ENCODE measurements at places on chromosomes 11 and 22.

DNA sequence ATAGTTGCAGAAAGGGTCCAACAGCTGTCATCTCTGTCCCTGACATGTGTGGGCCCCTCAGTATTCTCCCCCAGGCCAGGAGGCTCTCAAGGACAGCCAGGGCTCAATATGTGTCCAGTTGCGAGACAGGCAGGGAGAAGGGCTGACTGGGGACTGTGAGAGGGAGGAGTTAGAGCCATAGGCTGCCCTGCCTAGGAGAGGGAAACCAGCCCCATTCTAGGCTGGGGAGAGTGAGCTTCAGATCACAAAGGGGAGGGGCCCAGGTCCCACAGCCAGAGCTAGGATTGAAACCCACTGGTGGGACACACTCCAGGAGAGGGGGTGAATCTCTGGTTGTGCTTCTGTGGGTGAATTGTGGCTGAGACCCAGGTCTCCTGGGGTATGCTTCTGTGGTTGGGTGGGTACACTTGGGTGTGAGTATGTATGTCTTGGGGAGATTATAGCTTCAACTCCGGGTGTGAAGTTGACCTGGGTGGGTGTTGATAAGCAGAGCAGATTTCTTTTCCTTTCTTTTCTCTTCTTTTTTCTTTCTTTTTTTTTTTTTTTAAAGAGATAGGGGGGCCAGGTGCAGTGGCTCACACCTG is 2.1 kb upstream of the CARNS1 start:
- DNase-seq: no peak

DNA sequence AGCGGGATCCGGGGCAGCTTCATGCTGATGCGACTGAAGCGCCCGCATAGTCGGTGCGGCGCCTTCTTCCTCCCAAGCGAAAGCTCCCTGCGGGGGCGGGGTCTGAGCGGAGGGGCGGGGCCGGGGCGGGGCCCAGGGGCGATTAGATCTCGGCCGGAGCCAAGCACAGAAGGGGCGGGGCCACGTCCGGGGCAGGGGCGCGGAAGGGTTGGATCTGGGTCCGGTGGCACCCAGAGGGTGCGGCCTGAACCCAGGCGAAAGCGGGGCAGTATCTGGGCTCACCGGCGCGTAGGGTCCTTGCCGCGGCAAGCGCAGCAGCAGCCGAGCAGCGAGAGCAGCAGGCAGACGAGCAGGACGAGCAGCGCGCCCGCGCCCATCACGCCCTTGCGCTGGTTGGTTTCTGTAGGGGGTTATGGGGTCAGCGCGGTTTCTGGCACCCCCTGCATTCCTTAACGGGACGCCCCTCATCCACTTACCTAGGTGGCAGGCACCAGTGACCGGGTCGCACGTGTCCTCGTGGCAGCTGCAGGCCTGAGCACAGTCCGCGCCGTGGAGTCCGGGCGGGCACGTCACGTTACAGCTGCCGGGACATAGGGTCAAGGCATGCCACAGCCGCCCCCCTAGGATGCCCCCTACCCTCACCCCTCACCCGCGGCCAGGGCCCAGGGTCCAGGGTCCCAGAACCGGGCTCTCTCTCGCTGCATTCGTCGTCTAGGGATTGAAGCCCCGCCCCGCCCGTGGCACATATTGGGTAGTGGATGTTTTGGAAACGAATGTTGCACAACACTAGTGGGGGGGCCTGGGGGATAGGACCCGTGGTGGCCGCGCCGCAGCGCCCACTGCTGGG is 8.1 kb downstream of the SCARF2 start:
- DNase-seq: peak; percentile 69

GRCh38 chr11:16262645-16262955 is 93.7 kb downstream of the SOX6 start:
- no peak for DNase-seq

DNA sequence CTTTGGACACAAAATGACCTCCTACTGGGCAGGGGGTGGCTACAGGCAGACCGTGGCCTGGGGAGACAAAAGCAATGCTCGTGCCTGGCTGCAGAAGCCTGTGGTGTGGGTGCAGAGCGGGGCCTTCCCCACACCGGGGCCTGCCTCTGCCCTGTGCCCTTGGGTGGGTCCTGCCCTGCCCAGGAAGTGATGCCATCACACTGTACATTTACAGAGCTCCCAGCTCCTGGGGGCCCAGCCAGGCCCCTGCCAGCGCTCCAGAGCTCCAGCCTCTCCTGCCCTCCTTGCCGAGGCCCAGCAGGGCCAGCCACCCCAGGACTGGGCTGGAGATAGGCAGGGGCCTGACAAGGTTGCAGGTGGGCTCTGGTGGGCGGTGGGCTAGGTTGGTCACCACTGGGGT is 40.1 kb downstream of the MUC5B start:
- no peak for DNase-seq

- no peak for DNase-seq
Observed at GRCh38 chr11:8681837-8682302, 595 bp downstream of the TRIM66 start.

- DNase-seq: no peak
Observed at GRCh38 chr11:45109400-45109799, 37.0 kb upstream of the PRDM11 start.

GRCh38 chr11:56916587-56916986 is 72.1 kb upstream of the OR5AK2 start:
- DNase-seq: no peak

DNA sequence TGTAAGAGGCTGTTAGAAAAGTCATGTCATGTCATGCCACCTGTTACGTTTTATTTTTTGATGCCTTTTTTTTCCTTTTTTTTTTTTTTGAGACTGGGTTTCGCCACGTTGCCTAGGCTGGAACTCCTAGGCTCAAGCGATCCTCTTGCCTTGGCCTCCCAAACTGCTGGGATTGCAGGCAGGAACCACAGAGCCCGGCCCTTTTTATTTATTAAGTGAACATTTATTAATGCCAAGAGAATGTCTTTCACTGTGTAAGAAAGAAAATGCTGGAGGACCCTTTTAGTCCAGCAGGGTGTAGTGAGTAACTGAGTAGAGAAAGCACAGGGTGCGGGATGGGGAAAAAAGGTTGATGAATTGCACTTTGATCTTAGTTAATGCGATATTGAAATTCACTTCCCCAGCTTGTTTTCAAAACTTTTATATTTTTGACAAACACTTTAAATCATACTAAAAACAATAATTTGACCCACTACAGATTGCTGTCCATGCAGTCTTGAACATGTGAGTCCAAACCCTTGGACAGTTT is 2.3 kb upstream of the XBP1 start:
- no peak for DNase-seq

DNA sequence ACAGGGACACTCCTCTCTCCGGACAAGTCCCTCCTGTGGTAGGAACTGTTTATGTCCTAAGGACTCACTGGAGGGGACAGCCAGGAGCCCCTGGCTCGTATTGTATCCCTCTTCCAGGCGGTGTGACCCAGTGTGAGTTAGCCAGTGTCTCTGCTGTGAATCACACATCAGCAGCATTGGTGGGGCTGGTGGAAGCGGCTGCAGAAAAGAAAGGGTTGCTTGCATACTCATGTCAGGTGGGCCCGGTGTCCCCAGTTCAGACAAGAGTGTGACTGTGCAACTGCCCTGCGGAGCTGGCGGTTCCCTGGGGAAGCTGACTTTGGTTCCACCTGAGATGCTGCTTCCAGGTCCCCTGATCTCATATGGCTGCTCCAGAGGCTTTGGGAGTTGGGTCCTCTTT is 99.4 kb downstream of the ZBTB16 start:
- DNase-seq: no peak

DNA sequence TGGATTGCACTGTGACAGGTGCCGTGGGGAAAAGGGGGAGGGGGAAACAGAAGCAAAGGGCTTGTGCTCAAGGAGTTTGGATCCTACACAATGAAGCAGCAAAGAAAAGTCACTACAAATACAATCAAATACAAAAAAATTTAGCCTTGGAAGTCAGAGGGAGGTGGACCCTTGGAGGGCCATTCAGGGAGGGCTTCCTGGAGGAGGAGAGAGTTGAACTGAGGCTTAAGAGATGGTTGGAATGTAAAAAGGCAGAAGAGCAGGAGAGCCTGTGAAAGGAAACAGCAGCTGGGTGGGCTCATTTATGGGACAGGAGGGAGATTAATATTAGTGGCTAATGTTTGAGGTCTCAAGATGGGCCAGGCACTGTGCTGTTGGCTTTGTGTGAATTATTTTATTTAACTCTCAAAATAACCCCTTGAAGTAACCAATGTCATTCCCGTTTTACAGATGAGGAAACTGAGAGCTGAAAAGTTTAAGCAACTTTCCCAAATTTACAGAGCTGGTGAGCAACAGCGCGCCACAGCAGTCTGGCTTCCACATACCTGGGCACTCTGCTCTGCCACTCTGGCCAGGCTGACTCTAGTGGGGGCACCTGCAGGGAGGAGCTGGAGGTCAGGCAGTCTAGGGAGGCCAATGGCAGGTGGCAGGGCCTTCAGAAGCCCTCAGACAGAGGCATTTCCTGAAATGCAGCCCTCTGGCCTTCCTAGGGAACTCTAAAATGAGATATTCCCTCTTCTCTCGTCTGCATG is 2.7 kb upstream of the CHST1 start:
- DNase-seq: no peak

DNA sequence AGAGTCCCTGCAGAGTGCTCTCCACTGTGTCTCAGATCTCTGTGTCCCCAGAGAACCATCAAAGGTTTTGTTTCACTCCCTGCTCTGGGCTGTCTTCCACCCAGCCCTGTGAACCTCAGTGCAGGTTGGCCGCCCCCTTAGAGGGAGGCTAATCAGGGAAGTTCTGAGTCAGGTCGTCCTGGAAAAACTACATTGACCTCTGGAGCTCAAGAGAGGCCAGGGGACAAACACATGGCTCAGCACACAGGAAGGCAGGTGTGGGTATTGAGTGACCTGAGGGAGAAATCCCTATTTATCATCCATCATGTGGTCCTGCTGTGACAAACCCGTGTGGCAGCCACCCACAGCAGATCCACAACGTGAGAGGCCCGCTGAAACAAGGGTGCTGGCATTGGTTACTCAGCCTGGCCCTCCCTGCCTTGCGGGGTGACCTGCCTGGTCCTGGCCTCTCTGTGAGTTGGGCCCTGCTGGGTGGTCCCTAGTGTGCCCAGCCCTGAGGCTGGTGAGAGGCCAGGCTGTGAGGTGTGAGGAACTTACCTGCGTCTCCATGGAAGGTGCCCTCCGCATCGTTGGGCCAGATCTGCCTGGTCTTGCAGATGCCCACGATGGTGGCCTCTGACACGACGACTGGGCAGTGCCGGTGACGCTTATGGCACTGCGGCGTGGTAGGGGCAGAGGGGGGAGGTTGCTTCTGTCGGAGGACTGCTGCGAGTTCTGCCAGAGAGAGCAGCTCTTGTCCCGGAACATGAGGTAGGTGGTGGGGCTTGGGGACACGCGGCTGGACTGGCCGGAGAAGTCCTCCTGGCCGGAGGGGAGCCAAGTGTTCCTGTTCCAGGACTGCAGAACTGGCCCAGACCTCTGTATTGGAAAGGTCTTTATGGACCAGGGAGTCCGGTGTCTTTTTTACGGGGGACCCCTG is 669 bp upstream of the BCR start:
- DNase-seq: no peak

- DNase-seq: no peak
Observed at GRCh38 chr11:11414996-11415395, 61.9 kb upstream of the CSNK2A3 start.

DNA sequence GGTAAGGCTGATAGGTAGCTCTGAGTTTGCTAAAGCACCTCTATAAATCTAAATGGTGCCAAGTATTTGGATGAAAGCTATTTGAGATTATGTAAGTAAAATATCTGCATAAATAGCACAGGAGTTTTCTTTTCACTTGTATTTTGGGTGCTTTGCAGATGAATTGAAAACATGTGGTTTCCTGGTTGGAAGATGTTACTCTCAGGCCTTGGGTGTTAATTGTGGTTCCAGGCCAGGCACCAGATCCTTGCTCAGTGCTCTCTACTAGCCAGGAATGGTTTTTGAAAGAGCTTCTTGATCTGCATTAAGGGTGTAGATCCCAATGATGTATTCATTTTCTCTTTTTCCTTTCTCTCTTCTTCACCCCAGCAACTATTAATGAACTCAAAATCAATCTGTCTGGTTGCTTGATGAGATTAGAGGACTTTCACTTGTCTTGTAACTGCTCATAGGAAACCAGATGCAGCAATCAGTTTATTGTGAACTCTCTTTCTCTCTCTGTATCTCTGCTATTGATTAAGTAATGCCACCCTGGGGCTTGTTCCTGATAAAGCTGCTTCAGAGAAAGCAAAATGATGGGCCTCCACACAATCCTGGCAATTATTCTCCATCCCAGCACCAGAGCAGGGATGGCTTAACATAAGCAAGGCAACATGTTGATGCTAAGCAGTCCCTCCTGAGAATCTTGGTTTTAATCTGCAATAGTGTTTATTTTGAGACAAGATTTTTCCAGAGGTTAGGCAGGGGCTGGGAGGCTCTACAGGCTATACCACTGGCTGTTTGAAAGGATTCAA is 147.0 kb upstream of the NTM start:
- DNase-seq: no peak

GRCh38 chr11:79285756-79286155 is 155.1 kb downstream of the TENM4 start:
- no peak for DNase-seq

DNA sequence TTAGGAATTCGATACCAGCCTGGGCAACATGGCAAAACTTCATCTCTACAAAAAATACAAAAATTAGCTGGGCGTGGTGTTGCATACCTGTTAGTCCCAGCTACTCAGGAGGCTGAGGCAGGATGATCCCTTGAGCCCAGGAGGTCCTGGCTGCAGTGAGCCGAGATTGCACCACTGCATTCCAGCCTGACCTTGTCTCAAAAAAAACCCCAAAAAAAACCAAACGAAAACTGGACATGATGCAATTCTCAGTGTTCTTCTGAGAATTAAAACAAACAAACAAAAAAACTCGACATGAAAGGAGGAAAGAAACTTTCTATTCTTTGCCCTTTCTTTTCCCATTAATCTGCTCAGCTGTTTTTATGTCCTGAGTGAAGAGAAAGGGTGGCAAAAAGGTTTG is 7.4 kb downstream of the MED17 start:
- no peak for DNase-seq

GRCh38 chr11:76824083-76824939 is 36.4 kb upstream of the ACER3 start:
- DNase-seq: no peak

DNA sequence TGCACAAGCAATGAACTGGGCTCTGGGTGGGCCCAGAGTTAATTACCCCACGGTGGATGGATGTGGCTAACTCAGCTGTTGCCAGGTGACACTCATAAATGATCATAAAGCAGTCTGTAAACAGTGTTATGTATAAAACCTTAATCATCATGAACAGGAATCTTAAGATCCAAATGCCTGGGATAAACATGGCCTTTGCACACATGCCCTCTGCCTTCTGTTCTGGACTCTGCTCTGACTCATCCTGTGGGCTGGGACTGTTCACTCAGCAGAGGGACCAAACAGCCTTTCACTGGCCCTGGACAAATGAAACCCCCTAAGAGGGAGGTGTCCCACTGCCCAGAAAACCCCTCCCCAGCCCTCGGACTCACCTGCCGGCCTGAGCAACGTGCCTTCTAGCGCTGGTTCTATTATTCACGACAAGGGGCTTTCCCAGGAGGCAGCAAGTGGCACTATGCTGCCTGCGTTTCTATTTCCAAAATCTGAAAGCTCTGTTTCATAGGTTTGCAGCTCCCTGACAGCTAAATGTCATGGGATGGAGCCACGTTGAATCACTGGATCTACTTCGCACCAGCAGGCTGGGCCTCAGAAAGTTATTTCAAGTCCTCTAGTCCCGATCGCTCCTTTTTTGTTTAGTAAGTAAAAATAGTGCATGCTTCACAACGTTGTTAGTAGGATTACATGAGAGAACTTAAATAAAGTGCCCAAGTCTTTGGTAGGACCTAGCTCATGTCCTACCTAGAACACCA is 53.0 kb downstream of the LARGE1 start:
- no peak for DNase-seq
